T-helper 1 cell (primary cell): ENCODE measurements at places on chromosomes 5 and 9.

GRCh38 chr9:132169672-132170392, 8.0 kb downstream of the NTNG2 start:
- DNase-seq = peak; percentile 48

DNA sequence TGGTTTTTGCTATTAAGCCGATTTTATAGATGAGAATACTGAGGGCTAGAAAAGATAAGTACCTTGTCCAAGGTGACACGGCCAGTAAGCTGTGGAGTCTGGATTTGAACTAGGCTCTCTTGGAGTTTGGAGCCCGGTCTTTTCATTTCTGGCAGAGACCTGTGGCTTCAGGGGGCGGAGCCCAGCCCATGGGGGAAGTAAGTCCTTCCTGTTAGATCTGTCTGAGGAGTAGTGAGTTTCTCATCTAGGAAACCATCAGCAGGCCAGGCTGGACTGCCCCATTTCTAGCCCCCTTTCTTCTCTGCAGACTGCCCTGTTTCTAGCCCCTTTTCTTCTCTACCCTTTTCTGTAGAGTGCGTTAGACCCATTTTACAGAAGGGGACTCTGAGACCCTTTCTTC, 521 bp upstream of the PTGS1 start:
- DNase-seq = no peak

DNA sequence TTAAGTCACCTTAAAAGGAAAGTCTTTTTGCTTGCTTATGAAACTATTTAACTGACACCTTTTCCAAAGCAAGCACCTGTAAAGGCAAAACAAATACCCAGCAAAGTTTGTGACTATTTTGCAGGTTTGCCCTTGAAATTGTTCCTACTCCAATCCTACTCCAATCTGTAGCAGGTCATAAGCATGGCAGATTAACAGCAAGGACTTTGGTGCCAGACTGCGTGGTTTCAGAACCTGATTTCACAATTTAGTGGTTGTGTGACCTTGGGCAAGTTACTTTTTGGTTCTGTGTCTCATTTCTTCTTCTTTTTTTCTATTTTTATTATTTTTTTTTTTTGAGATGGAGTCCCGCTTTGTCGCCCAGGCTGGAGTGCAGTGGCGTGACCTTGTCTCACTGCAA, 282.1 kb downstream of the RFX3 start:
- DNase-seq = no peak

DNA sequence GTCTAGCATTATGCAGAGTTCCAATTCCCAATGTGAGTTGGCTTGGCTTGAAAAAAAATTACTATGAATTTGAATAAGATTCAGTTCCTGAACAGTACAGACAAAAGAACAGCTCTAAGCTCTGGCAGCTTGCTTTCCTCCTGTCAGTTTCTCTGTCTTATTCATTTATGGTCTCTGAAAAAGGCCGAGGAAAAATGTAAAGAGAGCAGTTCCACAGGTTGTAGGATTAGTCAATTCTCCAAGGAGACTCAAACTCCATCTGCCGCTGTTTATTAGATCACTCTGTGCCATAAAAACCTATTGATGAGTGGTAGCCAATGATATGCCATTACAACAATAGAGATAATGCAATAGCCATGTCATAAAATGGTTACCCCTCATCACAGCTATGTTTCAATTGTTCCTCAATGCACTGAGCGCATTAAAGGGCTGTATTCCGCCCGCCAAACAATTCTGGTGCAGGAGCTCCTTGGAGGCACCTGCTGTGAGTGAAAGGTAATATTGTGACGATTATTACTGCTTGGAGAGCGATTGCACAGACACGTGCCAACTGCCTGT, 188.2 kb downstream of the ARRDC3 start:
- no peak for DNase-seq

DNA sequence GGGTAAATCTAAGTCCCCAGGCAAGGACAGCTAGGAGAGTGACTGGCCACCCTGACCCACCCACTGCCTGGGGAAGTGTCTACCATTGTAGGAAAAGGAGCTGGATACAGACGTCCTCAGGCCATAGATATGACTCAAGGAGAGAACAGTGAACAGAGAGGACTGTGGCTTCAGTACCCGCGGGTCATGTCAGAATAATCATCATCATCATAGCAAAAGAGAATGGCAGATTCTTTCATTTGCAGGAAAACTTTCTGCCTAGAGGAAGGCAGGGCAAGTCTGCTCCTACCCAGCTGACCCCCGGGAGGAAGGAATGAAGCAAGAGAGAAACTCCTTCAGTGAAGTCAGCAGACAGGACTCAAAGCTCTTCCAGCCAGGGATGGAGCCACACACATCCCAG, 52.2 kb upstream of the UBTD2 start:
- no peak for DNase-seq

DNA sequence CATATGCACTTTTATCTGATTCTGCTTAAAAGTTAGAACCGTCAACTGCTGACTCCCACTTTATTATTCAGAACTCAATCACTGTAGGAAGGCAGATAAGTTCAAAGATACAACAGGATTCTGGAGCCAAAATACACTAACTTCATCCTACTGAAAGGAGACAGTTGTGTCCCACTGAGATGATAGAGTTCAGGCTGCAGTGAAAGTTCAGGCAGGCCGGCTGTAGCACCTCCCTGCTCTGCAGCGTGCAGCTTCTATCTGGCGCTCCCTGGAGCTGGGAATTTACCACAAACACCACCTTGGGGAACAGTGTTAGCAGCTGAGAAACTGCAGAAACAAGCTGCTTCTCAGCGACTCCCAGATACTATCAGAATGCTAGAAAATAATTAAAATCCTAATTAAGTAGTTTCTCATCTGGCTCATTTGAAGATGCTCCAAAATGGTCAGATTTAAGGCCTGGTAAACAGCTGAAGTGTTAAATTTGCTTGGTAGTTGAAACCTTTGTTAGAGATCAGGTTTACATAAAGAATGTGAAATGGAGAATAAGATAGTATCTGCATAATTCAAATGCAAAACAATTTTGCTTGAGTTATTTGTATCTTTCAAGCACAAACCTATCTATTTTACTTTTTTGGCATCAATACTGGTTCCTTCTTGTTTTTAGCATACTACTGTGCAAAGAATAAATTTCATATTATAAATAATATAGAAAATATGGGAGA, 52.3 kb upstream of the CNTLN start:
- DNase-seq = no peak

DNA sequence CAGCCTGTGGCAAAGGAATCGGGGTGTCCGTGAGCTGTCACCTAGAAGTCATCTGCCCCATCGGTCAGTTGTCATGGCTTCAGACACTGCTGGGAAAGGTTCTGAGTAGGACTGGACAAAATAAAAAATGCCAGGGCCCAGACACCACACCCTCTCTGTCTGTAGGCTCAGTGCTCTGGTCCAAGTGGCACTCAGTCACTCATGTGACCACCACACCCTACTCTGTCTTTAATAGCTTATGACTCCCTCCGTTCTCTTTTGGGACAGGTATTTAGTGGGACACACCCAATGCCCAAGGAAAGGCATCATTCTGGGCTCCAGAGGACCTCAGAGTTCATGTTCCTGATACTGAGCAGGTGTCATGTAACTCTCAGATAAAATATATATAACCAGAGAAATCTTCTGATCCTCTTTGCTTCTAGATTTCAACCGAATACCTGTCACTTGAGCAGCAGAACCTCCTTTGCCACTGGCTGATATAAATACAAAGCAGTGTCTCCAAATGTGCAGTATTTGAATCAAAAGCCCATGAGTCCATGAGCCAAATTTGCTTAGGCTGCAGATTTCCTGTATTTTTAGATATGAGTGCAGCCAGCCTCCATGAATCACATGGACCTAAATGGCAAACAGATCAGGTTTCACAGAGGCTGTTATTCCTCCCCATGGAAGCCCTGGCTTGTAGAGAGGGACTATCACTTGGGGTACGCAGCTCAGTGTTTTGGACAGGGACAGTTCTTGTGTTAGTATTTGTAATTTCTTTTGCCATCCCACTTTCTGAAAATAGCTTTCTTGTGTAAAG, 272.0 kb downstream of the ARHGAP26 start:
- no peak for DNase-seq

DNA sequence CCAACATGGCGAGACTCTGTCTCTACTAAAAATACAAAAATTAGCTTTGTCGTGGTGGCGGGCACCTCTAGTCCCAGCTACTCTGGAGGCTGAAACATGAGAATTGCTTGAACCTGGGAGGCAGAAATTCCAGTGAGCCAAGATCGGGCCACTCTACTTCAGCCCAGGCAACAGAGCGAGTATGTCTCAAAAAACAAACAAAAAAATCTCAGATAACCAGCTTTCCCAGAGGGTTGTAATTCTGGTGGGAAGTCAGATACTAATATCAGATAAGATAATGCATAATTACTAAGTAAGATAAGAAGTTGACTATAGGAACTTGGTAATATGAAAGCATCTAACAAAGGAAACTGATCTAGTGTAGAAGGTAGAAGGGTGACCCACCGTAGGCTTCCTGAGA, 60.6 kb downstream of the PCDH1 start:
- DNase-seq = no peak

GRCh38 chr5:94432499-94432898, 185.9 kb downstream of the KIAA0825 start:
- no peak for DNase-seq

GRCh38 chr9:94096819-94097577, 12.7 kb downstream of the PTPDC1 start:
- DNase-seq = no peak

DNA sequence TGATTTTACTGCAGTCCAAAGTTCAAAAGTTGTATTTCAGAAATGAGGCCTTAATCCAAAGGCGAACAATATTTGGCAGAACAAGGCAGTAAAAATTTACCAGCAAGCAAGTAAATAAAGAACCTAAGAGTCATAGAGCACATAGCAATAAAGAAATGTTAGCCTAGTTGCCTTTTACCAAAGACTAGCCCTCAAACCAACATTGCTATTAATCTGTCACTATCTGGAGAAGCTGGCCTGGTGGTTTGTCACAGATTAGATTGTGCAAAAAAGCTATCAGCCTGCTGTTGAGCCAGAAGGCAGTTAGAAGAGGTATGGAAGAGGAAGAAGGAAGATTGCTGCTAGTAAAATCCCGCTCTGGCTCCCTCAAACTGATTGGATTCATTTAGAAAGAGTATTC, 304.7 kb upstream of the KLF4 start:
- DNase-seq = no peak

DNA sequence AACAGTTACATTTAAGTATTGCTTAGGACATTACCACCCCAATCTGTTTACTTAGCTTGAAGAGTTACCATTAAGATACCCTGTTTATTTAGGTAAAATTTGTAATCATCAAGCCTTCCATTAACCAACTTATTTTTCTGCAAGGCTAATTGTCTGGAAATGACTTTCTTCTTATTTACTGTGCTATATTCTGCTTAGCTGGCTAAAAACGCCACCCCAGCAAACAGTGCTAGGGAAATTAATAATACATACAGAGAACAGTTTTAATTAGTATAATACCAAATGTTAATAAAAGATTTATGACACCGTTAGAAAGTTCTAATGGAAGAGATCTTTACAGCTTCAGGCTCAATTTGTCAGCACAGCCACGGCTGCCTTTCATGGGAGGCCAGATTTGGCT, 14.0 kb downstream of the TLX3 start:
- DNase-seq = no peak

DNA sequence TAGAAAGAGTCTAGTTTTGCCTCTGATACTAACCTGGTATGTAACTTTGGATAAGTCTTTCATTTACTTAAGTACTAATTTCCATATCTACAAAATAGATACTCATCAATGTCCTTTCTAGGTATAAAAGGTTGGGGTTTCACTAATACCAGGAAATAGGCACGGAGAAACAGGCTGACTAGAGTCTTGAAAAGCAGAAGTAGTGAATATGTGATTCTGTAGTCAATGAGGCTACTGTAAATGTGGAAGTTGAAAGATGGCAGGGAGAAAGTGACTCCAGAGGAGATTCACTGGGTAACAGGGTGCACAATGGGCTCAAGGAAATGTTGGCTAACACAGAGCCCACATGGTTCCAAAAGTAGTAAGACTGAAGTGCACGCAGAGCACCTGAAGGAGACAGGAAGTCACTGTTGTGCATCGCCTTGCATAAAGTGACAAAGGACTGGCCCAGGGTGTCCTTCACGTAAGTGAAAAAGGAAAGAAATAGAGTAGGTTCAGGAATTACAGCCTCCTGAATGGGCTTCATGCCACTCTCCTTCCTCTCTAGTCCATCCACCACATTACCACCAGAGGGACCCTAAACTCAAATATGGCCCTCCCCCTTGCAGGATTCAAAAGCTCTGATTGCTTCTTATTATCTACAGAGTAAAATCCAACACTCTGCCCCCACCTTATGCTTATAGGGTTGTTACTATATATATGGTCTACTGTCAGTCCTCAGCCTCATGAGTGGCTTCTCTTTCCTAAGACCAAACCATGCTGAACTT, 288.0 kb upstream of the SMARCA2 start:
- DNase-seq = no peak

- peak; percentile 61 for DNase-seq
Observed at GRCh38 chr9:115204904-115205453, 87.0 kb upstream of the TNC start.

- no peak for DNase-seq
Observed at GRCh38 chr5:64497386-64497785, 8.4 kb upstream of the RGS7BP start.

- DNase-seq = no peak
Observed at GRCh38 chr5:180034564-180034963, 37.0 kb downstream of the RNF130 start.

DNA sequence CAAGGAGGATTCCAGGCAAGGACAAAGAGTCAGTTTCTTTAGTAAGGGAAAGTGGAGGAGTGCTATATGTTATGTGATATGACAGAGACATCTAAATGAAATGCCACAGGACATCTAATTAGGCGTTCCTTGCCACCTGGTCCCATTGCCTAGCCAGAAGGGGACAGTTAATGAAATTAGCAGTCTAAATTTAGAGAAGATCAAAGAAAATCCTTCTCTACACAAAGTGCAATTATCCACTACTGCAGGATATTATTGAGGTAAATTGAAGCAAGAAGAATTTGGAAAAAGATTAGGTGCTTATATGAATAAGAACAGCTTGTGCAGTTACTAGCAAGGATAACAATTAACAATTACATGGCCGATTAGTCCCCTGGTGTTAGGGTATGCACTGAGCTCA, 495.3 kb upstream of the NMUR2 start:
- DNase-seq = no peak

DNA sequence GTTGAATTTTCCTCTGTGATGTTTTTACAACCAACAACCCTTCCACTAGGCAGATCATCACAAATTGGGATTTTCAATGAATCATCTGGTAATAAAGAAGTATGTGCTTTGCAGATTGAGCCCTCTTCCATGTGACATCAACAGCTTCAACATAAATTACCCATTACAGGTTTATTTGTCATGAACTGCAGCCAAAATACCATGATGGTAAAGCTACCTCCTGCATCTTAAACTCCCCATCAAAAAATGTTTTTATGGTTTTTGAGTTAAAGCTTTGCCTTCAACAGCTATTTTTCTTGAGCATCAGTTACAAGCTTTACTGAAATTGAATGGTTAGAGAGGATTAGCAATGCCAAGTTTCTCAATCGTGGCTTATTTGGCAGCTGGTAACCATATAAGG, 211.4 kb upstream of the TUSC1 start:
- no peak for DNase-seq
